H1 (cell line): ENCODE measurements at places on chromosomes 6 and 20.

DNA sequence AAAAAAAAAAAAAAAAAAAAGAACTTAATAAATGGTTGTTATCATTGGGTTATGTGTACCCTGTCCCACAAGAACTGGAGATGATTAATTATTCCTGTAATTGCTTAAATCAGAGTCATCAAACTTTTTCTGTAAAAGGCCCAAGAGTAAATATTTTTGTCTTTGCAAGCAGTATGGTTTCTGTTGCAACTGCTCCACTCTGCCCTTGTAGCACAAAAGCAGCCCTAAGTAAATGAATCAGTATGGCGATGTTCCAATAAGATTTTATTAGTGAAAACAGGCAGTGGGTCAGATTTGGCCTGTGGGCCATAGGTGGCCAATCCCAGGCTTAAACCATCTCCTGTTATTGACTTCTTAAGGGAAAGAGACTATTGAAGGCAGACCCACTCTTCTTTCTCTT is 252.7 kb downstream of the TSHZ2 start:
- DNase-seq = no peak

- no peak for DNase-seq
Observed at GRCh38 chr6:14620522-14620921, 502.9 kb downstream of the CD83 start.

DNA sequence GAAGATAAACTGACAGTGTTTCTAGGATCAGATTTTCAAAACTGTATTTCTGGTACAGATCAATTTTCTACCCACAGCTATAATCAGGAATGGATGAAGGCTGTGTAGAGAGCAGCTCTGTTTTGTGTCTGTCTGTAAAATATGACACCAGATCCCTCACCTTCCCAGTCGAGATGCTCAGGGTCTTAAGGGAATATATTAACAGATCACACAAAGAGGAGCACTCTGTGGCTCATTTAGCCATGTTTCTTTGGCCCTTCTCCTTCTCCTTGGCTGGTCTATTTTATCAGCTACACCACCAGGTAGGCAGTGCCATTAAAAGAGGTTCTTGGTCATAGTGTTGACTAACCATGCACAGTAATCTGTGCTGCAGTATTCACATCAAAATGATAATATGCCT is 82.6 kb downstream of the PREP start:
- no peak for DNase-seq

GRCh38 chr6:147693181-147693580 is 184.7 kb downstream of the SAMD5 start:
- DNase-seq = no peak
